AG08396 (cell line): ENCODE measurements at places on chromosomes 2 and 18.

GRCh38 chr2:222499226-222499625 is 74.9 kb downstream of the SGPP2 start:
- no peak for DNase-seq

DNA sequence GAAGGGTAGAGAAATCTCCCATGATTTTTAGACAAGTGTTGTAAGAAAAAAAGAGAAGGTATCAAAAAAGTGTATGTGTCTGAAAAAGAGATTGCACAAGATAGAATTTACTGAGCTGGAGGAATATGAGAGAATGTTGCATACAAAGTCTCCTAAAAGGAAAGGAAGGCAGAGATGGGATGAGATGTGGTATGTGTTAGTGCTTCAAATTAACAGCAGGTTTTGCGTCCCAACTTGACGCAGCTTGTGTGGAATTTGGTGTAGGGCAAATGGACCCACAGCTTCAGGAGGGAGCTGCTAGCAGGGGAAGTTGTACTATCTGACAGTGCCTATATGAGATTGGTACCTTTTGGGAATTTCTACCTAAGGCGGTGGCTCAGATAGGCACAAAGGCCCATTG is 9.0 kb upstream of the RASGRP3 start:
- DNase-seq: no peak

GRCh38 chr2:134245340-134245984 is 8.4 kb upstream of the MGAT5 start:
- DNase-seq: no peak

- no peak for DNase-seq
These were observed 120.3 kb downstream of the ACOXL start for GRCh38 chr2:110852541-110853263.

GRCh38 chr18:59547581-59548182 is 149.5 kb downstream of the CCBE1 start:
- DNase-seq: peak; percentile 54

- DNase-seq: no peak
These were observed 144.6 kb upstream of the L3MBTL4 start for GRCh38 chr18:6559296-6559695.

DNA sequence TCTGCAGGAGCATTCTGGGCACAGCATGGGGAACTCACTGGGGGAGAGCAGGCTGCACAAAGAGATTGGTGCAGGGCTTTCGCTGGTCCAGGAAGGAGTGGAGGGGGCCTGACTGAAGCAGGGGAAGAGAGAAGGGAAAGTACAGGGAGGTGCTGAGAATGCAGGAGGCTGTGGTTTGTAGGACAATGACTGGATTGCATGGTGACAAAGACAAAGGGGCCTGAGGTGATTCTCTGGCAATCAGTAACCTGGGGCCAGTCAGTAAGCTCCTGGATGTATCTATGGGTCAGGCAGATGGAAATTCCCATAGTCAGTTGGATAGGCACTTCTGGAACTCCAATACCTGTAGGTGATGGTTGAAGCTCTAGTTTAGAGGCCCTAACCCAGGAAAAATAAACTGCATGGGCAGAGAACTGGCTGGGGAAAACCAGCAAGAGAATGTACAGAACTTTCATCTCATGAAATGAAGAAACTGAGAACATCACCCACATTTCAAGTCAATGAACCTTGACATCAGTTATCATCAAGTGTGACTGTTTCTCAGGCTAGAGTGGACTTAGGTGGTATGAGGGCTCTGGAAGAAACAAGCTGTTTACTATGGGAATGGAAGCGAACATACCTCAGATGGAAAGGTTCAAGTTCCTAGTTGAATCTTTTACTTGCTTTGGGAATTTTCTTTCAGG is 193.2 kb downstream of the TPGS2 start:
- DNase-seq: no peak

- no peak for DNase-seq
These were observed 38.9 kb downstream of the TTC27 start for GRCh38 chr2:32666704-32667103.

GRCh38 chr2:128736046-128736688 is 417.5 kb upstream of the HS6ST1 start:
- no peak for DNase-seq

GRCh38 chr2:144111437-144111836 is 408.5 kb downstream of the ZEB2 start:
- DNase-seq: peak; percentile 46

DNA sequence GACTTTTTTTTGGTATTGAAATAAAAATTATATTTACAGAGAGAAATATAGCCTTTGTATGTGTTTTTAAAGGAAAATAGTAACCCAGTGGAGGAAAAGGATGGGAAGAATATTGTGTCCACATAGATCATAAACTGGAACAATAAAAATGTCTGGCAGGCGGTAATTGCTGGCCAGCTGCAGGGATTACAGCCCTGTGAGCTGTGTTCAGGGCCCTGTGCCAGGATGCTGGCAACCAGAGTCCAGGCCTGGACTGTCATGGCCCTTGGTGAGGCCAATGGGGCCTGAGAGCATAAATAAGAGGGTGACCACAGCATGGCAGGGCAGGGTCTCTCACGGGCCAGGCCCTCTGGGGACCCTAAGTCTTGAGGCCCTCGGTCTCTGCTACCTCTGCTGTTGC is 171.2 kb downstream of the ACOXL start:
- DNase-seq: no peak

GRCh38 chr2:152433289-152433688 is 98.3 kb downstream of the FMNL2 start:
- no peak for DNase-seq

DNA sequence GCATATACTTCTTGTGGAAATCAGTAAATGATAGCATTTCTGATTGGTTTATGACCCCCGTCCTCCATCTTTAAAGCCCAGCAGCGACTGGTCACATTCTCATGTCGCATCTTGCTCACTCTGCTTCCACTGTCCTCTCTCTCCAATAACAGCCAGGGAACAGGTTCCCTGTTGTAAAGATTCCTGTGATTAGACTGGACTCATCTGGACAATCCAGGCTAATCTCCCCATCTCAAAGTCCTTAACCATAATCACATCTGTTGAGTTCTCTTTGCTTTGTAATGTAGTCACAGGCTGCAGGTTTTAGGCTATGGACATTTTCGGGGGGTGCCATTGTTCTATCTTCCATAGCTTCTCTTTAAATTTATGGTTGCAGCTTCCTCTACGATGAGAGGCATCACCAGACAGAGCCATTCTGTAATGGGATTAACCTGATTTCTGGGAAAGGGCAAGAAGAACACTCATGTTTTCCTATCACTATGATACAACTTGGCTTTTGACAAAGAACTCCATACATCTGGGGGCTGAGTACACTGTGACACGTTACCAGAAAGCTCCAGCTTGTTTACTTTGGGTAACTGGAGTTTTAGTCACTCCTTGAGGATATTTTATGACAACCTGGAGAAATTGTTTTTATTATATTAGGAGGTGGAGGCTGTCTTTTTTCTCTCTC is 159.0 kb downstream of the NYAP2 start:
- no peak for DNase-seq

GRCh38 chr2:186486651-186487647 is 889 bp downstream of the ZC3H15 start:
- peak; percentile 51 for DNase-seq

DNA sequence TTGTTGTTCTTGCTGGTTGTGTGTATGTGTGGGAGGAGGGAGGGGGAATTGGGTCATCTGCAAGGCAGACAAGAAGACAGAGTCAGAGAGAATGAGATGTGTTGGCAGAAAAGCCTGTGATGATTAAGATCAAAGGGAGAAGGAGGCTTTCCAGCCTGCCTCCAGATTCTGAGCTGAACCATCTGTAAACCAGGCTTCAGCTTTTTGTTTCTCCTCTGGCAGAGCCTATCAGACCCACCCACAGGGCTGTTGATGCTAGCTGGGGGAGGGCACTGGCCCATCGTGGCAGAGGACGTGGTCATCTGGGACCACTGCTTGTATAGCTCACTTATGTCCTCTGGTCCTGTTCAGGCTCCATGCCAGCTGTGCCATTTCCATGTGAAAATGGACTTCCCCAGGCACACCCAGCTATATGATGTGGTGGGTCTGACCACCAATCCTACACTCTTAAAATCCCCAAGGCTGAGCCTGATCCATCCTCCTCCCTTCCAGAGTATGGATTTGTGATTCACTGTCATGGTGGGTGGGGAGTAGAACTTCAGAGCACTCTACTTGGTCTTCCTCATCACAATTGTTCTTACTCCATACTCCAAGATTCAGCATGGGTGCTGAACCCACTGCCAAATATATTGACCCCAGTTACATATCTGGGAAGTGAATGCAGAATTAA is 27.8 kb upstream of the COL6A3 start:
- peak; percentile 73 for DNase-seq

DNA sequence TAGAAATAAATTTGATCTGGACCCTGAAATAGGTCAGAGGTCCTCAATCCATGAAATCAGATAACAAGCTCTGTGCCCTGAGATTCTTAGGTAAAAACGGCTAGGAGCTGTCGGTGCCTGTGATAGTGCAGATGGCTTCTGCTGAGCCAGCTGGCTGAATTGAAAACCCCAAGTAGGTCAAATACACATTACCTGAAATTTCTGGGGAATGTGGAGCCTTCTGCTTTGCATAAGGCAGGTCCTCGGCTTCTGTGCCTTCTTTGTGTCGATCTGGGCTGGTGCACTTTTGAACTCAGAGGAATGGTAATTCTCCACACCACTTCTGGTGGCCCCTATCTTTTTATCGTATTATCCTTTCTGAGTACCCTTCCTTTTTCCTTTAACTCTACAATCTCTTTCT is 66.6 kb downstream of the CNTNAP5 start:
- DNase-seq: no peak

GRCh38 chr2:67835266-67835665 is 227.5 kb downstream of the C1D start:
- DNase-seq: no peak
